ENCODE measurements at places on chromosomes 11 and 22.
A peak's percentile ranks its signal among the peaks of the same experiment; 100 is the strongest.

DNA sequence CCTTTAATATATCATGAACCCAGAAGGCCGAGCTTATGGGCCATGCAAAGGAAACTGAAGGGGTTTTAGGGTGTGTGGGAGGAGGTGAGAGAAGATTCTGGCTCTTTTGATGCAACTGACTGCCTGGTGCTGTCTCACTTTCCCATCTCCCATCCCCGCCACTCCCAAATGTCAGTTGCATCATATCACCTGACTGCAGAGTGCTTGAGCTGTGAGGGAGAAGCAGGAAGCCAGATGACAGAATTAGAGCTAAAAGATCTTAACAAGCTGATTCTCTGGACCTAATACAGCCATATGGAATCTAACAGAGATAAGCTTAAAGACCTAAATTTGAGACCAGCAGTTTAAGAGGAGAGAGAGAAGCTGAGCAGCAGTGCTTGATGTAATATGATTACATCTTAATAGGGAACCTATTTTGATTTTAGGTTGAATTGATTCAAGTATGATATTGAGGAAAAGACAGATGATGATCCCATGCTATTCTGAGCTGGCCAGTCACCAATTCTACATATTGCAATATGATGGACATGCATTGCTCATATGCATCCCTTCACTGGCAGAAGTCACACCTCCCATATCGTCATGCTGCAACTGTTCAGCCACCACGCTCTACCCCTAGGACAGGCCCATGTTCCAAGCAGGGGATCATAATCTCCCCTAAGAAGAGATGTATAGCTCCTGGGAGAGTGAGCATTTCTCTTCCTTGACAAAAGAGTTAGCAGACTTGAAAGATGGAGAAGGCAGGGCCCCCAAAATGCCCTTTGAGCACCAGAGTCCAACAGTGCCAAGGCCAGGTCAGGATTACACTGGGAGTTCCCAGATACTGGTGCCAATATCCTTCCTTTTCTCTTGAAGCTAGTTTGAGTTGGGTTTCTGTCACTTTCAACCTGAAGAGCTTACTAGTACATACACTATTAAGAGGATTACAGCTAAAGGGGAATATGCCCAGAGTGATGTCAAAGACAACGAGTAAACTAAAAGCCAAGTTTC lies 44.9 kb downstream of the PLEKHA7 start:
- DNase-seq, result no peak

DNA sequence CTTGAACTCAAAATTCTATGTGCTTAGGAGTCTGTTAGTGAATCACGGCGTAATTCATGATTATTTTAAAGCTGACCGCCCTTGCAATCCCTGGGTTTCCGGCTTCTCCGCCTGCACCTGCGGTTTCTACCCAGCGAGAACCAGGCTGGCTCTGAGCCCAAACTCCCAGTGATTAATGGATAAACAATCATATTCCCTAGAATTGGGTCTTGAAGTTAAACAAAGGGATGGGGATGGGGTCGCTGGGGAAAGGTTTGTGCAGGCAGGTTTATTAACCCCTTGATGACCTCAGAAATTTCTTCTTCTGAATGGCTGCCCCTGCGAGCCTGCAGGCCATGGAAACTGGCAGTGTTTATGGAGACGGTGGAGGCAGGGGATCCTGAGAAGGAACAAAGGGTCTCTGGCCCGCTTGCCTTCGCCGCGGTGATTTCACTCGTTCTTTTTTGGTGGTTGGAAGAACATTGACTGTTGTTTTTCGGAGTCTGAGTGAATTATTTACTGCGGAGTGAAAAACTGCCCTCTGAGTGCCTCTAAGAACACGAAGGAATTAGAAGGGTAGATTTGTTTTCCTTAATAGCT lies 1000.3 kb downstream of the BRD1 start:
- DNase-seq, result no peak

DNA sequence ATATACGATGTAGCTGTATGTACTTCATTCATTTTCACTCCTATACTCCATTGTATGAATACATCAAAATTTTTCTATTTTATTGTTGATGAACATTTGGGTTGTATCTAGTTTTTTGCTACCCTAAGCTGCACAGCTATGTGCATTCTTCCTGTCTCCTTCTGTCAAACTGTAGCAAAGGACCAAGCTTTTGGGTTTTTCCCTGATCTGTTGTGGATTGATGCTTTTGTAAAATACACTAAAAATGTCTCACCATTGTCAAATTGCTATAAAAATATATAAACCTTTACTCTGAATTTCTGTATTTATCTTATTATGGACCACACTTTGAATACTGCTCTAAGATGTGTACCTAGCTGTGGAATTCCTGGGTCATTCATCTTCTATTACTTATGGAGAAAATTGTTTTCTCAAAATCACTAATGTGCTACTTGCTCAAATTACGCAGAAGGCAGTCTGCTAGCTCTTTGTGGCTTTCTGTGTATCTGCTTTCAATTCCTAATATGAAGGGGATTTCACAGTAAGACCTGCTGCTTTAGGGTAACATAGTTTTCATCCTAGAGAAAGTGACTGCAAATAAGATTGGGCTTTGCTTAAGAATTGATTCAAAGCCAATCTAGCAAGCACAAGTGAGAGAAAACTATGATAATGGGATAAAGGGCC lies 123.4 kb downstream of the CYP2R1 start:
- DNase-seq, result no peak

- DNase-seq, result no peak
These were observed 12.6 kb upstream of the WDR74 start for GRCh38 chr11:62851807-62852522.

- no peak for DNase-seq
These were observed 130.2 kb downstream of the NCAM1 start for GRCh38 chr11:113091481-113091780.

DNA sequence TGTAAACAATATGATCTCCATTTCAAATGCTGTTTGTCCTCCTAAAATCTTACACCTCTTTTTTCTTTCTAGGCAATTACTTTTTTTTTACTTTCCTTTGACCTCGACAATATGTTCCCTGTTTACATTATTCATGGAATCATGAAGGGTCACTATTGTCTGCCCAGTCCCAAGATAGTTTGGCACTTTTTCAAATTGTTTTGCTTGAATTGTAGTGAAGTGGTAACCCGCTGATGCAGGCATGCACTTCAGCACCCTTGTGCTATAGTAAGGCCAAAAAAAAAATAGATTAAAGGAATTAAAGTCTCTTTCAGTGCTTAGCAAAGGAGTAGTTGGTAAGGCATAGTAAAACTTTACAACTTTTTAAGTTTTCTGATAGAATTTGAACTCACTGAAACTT lies 90.9 kb downstream of the PAX6 start:
- DNase-seq, result no peak

GRCh38 chr11:114311946-114312345 lies 15.7 kb downstream of the NNMT start:
- no peak for DNase-seq

DNA sequence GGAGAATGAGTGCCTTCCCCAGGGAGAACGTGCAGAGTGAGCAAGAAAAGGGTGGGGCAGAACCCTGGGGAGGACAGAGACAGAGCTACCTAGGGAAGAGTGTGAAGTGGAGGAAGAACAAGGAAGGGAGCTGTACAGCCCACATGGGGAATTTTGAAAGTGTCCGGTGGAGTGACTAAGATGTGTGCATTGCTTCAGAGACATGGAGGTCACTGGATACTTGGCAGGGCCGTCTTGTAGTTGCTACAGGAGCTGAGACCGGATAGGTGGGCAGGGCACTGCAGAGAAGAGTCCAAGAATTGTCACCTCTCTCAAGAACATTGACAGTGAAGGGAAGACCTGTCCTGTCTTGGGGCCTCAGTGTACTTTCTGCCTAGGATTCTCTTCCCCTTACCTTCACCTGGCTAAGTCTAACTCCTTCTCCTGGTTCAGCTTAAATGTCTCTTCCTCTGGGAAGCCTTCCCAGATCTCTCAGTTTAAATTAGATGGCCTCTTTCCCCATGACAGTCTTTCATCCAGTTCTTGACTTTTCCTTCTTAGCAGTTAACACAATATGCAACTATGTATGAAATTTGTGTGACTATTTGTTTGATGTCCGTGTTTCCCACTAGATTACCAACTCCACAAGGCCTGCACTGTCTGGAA lies 9.2 kb upstream of the P2RY6 start:
- DNase-seq, result no peak

DNA sequence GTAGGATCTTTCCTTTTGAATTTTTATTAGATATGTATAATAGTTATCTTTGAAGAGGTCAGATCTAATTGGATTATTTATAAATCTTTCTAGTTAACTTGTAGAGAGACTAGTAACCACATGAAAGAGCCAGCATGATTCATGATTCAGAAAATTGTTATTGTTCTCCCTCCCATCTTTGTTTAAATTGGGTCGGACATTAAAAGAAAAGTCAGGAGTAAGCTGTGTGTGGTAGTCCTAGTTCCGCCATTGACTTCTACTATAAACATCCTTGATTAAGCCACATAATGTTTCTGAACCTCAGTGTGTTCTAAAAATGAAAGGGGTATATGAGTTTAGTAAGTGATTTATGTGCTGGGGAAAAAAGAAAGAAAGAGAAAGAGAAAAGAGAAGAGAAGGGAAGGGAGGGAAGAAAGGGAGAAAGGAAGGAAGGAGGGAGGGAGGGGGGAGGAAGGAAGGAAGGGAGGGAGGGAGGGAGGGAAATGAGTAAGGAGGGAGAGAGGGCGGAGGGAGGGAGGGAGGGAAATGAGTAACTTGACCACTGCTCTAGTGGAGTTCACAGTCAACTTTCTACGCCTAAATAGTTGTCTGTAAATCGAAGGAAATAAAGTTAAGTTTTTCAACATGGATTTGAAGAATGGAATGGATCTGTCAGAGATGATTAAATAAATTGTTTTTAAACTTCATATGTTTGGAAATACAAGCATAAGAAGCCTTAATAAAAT lies 32.9 kb downstream of the SIK2 start:
- no peak for DNase-seq

GRCh38 chr22:39462443-39463221 lies 5.8 kb downstream of the MGAT3 start:
- no peak for DNase-seq

DNA sequence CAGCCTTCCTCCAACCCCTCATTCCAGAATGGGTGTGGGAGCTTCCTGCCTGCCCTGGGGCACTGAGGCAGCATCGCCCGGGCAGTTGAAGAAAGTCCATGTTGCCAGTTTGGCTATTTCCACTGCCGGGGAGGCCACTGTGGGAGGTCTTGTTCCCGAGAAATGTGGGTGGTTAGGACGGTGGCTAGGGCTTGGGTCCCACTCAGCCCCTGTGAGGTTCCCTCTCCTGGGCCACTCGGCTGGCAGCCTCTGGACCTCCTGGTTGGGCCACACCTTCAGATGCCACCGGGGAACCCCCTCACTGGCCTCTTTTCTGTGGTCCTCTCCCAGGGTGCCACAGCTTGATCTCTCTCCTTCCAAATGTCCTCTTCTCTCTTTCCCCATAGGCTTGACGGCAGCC lies 5.1 kb upstream of the PPP6R3 start:
- no peak for DNase-seq

DNA sequence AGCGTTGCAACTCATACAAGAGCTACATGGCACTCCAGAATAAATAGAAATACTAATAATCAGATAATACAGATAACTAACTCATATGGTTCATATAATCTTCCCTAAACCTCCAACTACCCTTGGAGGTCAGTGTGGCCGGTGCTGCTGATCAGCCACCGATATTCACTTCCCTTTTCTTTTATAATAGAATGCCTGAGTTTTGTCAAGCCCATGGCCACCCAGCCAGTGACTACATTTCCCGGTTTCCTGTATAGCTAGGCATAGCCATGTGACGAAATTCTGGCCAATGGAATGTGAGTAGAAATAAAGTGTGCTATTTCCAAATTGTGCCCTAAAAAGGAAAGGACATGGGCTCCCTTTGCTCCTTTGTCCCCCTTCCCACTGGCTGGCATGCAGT lies 5.9 kb upstream of the CAT start:
- DNase-seq, result no peak

- DNase-seq, result no peak
These were observed 262.6 kb downstream of the NTM start for GRCh38 chr11:131632971-131633370.

DNA sequence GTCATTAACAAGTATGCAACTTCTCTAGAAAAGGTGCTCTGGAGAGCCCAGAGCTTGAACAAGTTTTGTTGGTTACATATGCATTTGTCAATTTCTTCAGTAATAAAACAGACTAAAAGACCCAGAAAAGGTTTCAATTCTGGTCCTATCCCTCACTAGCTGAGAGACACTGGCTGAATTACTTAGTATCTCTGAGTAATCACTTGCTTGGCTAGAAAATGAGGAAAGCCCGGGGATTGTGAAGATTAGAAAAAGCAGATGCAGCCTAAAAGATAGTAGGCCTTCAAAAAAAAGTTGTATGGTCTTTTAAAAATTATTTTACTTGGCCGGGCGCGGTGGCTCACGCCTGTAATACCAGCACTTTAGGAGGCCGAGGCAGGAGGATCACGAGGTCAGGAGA lies 41.2 kb downstream of the MAPK1 start:
- no peak for DNase-seq

- no peak for DNase-seq
These were observed 7.2 kb downstream of the DDX10 start for GRCh38 chr11:108672113-108672512.

DNA sequence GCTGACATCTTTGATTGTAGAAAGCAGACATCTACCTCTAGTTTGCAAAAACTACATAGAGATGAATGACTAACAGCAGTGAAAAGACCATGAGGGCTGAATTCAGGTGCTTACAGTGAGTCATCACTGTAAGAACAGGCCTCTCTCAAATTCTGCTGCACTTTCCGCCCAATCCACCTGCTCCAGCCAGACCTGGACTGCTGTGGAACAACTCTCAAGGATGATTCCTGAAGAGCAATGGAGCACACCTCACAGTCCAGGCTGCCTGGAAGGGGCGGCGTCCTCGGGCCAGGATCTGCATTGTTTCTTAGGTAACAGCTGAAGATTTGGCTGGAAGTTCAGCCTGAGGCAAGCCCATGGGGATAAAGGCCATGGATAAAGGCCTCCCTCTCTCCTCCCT lies 15.1 kb downstream of the APOL2 start:
- no peak for DNase-seq

- DNase-seq, result no peak
These were observed 1.4 kb downstream of the TBX1 start for GRCh38 chr22:19761725-19762567.

GRCh38 chr11:12174477-12175143 lies 64.2 kb downstream of the MICAL2 start:
- DNase-seq, result no peak

DNA sequence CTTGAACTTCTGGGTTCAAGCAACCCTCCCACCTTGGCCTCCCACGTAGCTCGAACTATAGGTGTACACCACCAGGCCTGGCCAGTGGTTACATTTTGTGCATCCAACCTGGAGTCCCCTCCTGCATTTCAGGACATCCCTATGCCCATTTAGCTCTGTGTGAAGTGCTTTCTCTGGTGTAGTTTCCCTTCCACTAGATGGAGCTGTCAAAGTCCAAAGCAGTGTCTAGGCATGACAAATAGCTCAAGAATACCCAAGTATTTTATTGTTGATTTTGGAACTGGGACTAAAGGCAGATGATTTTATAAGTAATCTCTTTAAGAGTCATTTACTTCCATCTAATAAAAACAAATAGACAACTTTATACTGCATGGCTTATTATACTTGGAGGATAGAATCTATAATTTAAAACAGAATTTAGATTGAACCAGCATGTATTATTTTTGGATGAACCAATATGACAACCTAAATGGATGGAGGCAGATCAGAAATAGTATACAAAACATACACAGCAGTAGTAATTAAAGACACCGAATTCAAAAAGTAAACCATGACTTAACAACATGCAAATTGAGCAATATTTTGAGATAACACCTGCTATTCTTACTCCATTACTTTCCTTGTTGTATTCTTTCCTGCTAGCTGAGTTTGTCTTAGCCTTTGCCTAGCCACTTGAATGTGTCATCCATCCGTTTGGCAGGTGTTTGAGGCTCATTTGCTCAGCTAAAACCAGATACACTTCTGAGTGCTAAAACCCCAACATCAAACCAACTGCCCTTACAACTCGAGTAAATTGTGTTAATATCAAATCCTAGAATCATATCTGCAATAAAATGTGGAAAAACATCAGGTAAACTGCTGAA lies 37.7 kb downstream of the EIF4ENIF1 start:
- DNase-seq, result peak; percentile 30
